ENCODE measurements at places on chromosomes 7 and 10.

GRCh38 chr7:151709141-151710038 is 167.5 kb downstream of the PRKAG2 start:
- DNase-seq = no peak

DNA sequence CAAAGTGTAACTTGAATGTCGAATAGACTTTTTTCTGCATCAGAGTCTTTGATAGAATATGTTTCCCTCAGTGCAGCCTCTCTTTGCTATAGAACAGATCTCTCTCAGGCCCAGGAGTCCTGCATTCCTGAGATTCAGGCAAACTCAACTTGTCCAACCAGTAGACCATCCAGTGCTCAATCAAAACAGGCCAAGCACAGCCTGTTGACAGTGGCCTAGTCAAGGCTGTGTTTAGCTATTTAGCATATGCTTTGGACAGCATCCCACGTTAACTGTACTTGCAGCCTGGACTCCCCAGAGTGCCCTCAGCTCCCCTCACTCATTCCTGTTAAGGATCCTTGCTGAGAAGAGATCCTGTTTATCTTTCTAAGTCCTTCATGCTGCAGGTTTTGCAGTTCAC is 16.3 kb downstream of the OR6V1 start:
- no peak for DNase-seq

- DNase-seq = no peak
Measured at GRCh38 chr7:12731775-12732174, 44.3 kb downstream of the ARL4A start.

GRCh38 chr10:119777686-119778085 is 51.8 kb downstream of the INPP5F start:
- DNase-seq = no peak

All from activated CD4-positive, alpha-beta T cell treated with anti-CD3 and anti-CD28 coated beads for 36 hours (primary cell).